ENCODE measurements at places on chromosomes 2 and 18.

- no peak for DNase-seq
These were observed 42.8 kb upstream of the TTC39C start for GRCh38 chr18:23971666-23972230.

DNA sequence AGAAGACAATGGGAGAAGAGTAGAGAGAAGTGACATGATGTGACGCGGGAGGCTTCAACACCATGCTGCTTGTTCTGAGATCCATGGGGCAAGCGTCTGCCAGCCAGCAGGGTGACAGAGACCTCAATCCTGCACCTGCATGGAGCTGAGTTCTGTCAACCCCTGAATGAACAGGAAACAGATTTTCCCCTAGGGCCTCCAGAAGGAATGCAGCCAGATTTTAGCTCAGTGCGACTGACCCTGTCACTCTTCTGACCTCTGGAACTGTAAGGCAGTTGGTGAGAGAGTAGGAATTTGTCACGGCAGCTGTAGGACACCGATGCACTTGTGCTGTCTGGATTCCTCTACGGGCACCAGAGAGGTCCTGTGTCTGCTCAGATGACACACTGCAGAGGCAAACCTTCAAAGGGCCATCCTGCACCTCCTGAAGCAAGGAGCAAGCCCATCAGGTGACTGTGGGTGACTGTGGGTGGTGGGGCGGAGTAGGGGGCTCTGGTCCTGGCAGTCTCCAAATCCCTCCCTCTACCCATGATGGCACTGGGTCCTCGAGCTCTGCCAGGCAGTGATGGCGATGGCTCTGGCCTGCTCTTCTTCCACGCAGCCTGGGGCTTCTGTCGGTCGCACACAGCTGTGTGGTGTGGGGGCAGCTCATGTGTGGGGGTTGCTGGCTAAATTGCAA, 194.3 kb upstream of the TWIST2 start:
- no peak for DNase-seq

- peak; percentile 78 for DNase-seq
These were observed at the start of gene AGFG1 for GRCh38 chr2:227471924-227472264. AGFG1 (plus strand) TSS chr2:227472156; CDS start chr2:227472422, 266 bp downstream.

GRCh38 chr2:31286961-31287550, 53.1 kb downstream of the EHD3 start:
- no peak for DNase-seq

- no peak for DNase-seq
These were observed 43.7 kb downstream of the RHOB start for GRCh38 chr2:20490300-20491181.

- no peak for DNase-seq
These were observed 164.9 kb downstream of the BABAM2 start for GRCh38 chr2:28055325-28055970.

- DNase-seq, result peak; percentile 87
These were observed 538.0 kb downstream of the SLC4A3 start for GRCh38 chr2:220165401-220165800.

- DNase-seq, result no peak
These were observed 122.3 kb downstream of the PLCL1 start for GRCh38 chr2:197926673-197927072.

- no peak for DNase-seq
These were observed 91.3 kb downstream of the FAM117B start for GRCh38 chr2:202726070-202726469.

DNA sequence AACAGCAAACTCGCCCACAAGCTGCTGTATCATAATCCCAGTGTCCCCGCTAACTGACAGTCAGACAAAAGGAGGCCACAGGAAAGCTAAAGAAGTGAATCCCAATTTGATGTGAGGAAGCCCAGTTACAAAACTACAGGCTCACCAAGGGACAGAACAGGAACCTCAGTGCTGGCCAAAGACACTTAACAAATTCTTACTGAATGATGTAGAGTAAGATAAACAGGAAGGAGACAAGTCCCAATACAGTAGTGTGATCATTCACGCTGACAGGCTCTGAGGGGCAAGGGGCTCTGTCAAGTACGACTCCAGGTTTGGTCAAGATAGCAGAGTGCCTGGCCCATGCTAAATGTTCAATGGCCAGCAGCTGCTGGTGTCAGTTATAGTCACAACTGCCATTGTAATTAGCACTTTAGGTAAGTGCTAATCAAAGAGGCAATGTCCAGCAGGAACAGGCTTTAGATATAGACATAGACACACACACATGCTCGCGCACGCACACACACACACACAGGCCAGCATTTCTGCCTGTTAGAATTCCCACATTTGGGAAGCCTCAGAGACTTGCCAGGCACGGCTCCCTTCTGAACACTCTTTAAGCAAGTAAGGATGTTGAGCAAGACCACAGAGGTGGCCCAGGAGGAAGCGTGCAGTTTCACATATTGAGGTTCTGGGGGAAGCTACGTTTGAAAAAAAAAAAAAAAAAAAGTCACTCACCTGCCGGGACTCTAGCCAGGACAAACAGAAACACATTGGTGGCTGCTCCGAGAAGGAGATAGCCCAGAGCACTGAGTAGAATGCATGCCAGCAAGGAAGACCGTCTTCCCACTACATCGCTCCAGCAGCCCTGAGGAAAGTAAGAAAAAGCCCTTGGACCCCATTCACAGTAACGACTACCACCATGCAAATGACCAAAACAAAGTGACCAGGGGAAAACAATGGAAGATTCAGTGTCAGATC, 35.4 kb upstream of the TMEM182 start:
- no peak for DNase-seq

GRCh38 chr2:161625314-161625919, 1.2 kb downstream of the SLC4A10 start:
- DNase-seq, result peak; percentile 49

All from NCI-H748 treated with DMSO at 0.1 percent for 48 hours (cell line).